ENCODE measurements at places on chromosomes 13 and 19.

- DNase-seq, result no peak
Observed at GRCh38 chr13:110305001-110305400, 2.0 kb downstream of the COL4A1 start.

- DNase-seq, result no peak
Observed at GRCh38 chr19:5864725-5865486, 5.4 kb downstream of the FUT5 start.

DNA sequence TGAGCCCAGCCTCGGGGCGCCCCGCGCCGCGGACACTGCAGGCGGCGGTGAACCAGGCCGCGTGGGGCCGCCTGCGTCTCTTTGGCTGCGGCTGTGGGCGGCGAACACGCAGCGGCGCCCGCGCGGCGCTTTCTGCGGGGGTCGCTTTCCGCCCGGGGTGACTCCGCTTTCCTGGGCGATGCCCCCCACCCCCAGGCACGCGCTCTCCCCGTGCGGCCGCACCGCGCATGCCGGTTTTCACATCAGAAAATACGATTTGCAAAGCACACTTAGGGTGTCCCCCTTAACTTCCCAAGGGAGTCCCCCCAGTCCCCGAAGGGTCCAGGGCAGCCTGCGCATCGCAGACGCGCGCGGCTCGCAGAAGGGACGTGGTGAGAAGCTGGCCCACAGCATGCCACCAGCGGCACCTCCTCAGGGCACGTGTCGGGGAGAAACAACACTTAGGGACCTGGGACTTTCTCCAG, 5.3 kb downstream of the F7 start:
- DNase-seq, result no peak

DNA sequence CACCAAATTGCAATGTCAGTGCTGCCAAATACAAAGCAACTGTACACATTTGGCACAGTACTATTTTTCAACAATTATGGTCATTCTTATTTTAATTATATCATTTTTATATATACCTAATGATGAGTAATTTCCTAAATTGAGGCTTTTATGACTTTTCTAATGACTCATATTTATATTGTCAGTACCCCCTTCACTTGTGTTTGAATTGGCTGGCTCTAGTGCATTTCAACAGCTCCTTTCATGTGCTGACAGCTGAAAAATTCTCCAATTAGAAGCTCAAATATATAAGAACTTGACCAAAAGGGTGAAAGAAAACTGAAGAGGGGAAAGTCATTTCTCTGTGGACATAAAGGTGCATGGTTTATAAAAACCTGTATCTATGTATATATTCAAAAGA, 263.3 kb downstream of the SLITRK1 start:
- DNase-seq, result no peak

DNA sequence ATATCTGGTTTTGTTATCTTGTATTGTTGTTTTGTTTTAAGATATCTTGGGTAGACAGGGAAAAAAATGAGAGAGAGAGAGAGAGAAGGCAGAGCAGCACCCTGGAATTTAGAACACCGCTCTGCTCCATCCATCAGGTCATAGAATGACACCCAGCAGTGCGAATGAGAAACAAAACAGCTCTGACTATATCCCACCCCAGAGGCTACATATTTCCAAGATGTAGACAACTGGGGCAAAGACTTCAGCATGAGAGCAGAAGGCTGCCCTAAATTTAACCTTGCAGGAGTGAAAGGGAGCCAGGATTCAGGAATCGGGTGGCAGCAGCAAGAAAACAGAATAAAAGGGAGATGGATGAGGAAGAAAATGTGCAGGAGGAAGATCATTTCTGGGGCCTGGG, 46.5 kb downstream of the TNFSF13B start:
- DNase-seq, result no peak

GRCh38 chr13:94122300-94122915, 357.1 kb downstream of the DCT start:
- DNase-seq, result no peak

- DNase-seq, result no peak
Observed at GRCh38 chr19:29683009-29683408, 17.7 kb downstream of the PLEKHF1 start.

DNA sequence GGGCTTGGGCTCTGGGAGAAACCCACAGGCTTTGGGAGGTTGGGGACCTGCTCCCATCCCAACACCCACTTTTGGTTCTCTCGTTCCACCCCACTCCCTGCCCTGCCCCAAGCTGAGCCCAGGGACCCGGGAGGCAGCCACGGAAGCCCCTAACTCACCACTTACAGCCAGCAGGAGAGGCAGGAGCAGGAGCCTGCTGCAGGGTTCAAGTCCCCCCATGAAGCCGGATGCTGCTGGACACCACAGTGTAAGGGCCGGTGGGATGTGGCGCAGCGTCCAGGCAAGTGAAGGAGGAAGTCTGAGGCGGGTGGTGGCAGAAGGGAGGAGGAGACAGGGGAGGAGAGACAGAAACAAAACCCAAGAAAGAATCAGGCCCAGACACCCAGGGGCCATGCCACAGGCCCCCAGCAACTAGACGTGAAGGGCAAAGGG, at the start of gene TYROBP:
Gene TYROBP, minus strand, starts transcription at position 286 of the 432 bp plus-strand sequence. Its CDS starts 67 bp downstream, at position 219.
- no peak for DNase-seq

GRCh38 chr13:113837560-113838355, 26.1 kb downstream of the GAS6 start:
- no peak for DNase-seq

GRCh38 chr13:29707876-29708543, 112.5 kb upstream of the SLC7A1 start:
- DNase-seq, result peak; percentile 9

DNA sequence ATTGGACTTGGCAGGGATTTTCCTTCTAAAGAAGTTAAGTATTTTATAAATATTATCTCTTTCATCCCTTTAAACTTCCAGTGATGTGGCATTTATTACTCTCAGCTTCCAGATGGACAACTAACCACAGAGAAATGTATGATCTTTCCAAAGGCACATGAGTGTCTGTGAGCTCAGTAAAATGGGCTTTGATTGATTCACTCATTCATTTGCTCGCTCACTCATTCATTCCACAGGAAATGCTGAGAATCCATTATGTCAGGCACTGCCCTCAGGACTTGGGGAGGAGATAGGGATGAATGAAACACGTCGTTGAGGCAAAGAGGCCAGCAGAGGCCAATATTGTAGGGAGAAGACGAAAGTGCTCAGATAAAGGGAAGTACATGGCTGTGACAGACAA, 359.3 kb downstream of the EFNB2 start:
- no peak for DNase-seq
